ENCODE measurements at places on chromosomes 6 and 20.

DNA sequence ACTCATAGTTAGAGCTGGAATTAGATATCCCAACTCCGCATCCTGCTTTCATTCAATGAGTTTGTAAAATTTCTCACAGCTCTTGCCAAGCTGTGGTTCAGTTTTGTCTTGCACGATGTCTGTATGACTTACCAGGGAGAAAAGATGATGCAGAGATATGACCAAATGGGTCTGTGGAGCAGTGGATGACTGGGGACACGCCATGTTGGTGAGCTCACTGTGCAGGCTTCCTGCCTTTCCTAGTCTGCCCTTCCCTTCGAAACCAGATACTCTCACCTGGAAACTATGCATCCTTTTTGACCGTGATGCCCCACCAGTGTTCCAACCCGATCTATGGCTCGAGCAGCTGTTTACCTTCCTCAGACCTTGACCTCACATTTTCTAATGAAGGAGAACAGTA is 262.7 kb upstream of the BMP2 start:
- no peak for DNase-seq

GRCh38 chr6:20313960-20314530 is 87.6 kb upstream of the E2F3 start:
- DNase-seq = no peak

- DNase-seq = no peak
These were observed 12.4 kb downstream of the MAFB start for GRCh38 chr20:40676491-40677269.

GRCh38 chr6:73636048-73636447 is 17.7 kb downstream of the SLC17A5 start:
- DNase-seq = no peak

DNA sequence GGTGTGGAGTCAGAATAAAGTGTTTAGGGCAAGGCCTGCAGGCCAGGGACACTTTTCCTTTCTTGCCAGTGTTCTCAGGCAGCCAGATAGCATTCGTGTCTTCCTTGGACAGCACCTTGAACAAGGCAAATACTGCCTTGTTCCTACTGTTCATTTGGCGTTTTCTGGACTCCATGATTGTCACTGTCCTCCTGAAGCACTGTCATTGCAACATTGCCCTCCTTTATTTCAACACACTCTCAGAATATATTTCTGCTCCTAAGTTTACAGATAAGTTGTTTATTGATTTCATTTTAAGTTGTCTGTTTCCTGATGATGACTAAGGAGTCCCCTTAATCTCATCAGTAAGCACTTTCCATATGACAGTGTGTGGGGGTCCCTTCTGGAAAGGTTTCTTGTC is 15.1 kb upstream of the DEF6 start:
- no peak for DNase-seq

DNA sequence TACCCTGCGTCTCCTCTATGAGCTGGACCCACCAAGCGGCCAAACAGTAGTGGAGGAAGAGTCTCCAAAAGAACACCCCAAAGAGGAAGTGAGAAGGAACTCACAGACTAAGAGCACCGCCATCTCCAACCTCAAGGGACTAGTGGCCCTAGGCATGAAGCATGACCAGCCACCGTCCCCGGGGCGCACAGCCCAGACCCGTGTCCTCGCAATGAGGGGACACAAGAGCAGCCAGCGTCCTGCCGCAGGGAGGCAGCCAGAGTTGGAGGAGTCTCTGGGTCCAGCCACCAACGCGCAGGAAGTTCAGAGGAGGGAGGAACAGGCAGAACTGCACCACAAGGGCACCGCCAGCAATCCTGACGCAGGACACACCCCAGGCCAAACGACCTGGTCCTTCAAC is 72.6 kb downstream of the TAF4 start:
- DNase-seq = no peak

DNA sequence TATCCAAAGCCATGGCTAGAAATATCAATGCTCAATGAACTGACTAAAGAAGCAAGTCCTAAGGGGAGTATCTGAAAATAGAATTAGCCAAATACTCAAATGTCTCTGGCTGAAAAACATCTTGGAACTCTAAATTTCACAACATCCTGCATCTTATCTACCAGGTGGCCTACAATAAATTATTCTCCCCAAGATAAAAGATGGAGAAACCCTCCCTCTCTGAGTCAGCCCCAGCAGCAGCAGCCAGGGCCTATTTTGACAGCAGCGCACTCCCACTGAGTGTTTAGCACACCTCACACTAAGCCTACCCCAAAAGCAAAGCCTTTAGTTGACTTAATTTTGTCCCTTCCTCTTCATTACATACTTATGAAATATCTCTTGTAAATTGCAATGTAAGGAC is 5.9 kb downstream of the CALHM6 start:
- DNase-seq = no peak

- DNase-seq = no peak
These were observed 57.0 kb downstream of the KIF13A start for GRCh38 chr6:17930321-17930993.

DNA sequence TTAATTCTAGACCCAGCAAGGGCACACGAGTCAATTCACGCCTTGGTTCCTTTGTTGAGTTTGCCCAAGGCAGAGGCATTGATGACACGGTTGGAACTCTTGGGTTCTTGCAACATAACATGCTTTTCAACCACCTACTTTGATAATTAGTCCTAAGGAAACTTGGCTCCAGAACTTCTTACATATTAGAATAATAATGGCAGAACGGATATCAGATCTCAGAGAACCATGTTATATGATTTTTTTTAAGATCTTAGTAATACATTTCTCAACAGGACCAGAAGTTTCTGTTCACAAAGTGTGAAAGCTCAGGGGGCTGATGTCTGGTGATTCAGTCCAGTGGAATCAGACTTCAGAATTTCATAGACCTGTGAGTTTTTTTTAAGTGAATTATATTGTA is 19.2 kb downstream of the SPTLC3 start:
- DNase-seq = no peak

GRCh38 chr6:126181173-126181741 is 158.7 kb upstream of the CENPW start:
- DNase-seq = no peak

DNA sequence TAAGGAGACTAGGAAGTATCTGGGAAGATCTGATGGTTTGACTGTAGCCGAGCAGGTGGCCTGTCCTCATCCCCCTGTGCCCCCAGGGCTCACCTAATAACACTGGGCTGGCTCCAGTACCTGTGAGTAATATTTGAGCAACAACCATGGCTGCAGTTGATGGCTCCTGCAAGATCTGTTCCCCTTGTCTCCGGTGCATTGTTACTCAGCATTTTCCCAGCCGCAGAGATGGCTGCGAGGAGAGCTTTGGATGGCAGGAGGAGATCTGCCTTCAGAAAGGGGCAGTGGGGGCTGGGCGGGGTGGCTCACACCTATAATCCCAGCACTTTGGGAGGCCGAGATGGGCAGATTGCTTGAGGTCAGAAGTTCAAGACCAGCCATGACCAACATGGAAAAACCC is 39.3 kb downstream of the PTK7 start:
- DNase-seq = no peak

DNA sequence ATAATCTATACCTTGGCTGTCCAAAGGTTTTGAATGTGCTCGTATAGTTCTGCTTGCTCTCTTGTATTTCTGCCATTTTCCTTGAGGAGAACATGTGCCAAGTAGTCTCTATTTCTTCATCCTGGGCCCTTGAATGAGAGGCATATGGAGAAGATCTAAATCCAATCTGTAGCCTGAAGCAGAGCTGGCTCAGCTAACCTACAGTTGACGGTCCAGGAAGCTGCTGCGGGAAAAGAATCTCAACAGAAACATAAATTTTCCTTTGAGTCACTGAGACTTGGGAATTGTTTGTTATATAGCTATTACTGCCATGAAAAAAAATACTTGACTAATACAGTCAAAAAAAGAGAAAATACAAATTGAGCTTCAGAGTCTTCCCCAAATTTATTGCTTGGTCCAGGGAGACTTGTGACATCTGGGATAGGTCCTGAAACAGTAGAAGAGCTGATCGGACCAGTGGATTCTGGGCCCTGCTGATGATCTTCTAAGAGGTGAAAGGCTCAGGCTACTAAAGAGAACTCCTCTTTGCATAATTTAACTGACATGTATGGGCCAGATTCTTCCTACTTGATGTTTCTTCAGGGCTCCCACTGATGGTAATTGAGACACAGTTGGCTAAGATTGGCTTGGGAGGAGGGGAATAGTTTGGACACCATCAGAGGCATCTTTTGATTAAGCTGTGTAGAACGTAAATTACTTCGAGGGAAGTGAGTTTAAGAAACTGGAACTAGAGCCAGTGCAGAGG is 29.9 kb upstream of the PLCB4 start:
- no peak for DNase-seq

DNA sequence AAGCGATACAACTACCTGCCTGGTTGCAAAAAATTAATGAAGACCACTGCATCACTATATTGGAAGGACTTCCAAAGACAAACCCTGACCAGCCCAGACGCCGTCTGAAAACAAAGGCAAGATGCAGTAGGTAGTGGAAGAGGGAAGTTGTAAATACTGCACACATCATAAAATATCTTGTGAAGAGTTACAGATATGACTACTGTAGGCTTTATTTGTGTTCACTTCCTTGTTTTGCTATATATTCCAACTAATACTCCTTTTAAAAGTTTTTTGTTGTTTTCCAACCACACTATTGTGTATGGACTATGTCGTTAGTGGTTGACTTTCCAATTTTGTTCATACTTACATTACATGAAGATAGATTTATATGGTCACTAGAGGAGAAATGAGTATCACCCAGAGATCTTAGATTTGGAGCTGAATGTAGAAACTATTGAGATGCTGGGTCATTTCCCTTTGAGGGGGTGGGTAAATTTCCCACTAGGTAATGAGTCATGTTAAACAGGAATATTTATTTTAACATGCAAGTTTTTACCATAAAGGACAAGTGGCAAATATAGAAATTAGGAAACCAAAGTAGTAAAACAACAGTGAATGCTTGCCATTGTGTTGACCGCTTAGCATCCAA is 16.6 kb upstream of the TXLNB start:
- no peak for DNase-seq

GRCh38 chr6:22349528-22349927 is 52.7 kb upstream of the PRL start:
- DNase-seq = no peak

GRCh38 chr6:111228094-111228493 is 140.8 kb downstream of the SLC16A10 start:
- DNase-seq = no peak

DNA sequence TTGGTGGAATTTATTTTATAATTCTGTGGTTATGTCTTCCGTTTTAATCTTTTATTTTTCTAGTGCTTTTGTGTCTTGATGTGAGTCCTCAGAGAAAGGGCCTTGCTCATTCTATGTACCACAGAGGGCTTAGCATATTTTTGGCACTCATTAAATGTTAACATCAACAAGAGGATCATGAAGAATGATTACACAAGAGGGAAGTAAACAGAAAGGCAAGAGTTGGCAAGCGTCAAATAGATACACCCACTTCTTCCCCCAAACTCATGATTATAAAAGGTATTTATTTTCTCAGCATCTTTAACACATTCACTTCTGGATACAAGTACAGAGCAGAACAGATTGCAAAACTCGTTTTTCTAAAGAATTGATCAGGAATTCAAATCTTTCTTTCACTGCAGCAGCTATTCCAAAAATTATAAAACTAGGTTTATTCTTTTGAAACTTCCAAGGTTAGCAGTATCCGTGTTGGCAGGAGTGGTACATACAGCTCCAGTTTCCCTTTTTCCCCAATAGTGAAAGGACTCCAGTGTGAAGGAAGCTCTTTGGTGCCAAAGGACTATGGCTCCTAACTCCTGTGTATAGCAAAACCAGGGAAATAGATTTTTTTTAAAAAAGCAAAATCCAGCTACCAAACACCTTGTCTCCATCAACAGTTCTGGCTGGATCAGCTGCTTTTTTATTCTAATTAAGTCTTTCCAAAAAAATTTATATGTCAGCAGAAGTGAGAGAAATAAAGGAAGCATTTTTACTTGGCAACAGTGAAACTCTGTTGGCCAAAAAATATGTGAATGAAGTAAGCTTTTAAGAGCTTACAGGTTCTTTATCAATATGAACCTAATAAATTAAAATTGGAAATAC is 221.9 kb downstream of the ADGRG6 start:
- no peak for DNase-seq

DNA sequence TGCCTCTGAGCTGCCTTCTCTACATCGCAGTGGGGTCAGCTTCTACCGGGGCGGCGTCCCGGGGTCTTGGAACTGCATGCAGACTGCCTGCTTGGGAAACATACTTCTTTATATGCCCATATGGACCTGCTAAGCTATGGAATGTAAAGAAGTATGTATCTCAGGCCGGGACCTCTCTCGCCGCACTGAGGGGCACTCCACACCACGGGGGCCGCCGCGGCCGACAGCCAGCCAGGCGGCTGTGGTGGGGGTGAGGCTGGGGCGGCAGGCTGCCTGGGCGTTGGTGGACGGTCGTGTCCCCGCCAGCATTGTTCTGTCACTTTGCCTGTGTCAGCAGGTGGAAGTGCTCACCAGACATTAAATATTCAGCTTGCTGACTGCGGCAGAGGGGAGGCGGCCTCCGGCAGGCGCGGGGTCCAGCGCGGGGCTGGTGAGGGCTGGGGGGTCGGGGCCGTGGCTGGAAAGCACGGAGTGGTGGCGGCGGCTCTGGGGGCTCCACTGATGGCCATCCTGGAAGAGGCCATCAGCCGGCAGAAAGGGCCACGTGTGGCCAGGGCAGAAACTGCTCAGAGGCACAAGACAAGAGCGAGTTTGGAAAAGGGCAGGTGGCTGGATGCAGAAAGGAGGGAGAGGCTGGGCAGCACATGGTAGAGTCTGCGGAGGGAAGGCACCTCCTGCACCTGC is 78.6 kb upstream of the GATA5 start:
- no peak for DNase-seq

GRCh38 chr6:11428895-11429294 is 108.7 kb upstream of the TMEM170B start:
- peak; percentile 71 for DNase-seq
